IMR-90 (cell line): ENCODE measurements at places on chromosomes 13 and 19. TPM values are rescaled to one million over a fixed set of nuclear protein-coding genes. Genes with fewer than 3 reads are reported as not detected.

GRCh38 chr13:102555914-102556553 is 40.8 kb upstream of the TPP2 start:
- peak; percentile 26 for DNase-seq

- DNase-seq, result no peak
Measured at GRCh38 chr13:44240611-44241145, 132.9 kb upstream of the SERP2 start.

DNA sequence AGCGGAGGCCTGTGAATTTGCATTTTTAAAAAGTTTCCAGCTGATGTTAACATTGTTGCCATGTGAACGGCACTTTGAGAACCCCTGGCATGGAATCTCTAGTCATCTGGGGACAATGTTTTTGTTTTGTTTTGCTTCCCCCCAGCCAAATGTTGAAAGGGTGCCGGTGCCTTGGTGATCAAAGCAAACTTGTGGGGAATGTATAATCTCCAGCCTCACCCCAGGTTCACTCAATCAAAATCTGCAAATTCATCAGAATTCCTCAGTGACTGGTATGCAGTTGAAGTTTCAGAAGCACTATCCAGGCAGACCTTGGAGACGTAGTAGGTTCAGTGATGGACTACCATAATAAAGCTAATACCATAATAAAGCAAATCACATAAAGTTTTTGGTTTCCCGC is 428.7 kb downstream of the MYO16 start:
- DNase-seq, result no peak

CYP2S1 gene
- polyA plus RNA-seq, result 0.98 and 2.1 TPM in 2 replicates

GRCh38 chr19:2691951-2692350 is 10.5 kb downstream of the GNG7 start:
- no peak for DNase-seq

- DNase-seq, result no peak
Measured at GRCh38 chr13:54415753-54416366, 1387.2 kb downstream of the OLFM4 start.

DNA sequence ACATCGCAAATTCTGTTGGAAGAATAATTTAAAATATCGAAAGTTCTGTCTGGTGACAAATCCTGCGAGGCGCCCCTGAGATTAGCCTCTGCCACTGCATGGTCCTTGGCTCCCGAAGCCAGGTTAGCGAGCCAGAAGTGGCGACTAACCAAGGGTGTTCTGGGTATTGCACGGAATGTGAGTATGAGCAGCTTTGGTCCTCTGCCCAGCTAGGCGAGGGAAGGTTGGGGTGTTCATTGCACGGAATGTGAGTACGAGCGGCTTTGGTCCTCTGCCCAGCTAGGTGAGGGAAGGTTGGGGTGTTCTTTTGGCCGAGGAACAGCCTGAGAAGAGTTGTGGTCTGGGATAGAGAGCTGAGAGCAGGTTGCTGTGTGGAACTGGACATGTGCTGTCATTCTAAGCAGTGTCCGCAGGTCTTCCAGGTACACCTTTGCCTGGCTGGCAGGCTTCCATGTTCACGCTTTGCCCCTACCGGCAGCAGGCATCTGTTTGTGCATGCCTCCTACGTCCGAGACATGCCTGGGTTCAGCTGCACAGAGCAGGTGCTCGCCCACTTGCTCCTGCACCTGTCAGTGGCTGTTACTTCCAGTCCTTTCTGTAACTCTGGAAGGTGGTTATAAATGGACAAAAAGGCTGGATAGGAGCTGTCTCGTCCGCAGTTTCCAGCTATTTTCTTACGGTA is 18.3 kb upstream of the TEX29 start:
- DNase-seq, result no peak

GRCh38 chr19:1855828-1856255 is 7.5 kb downstream of the KLF16 start:
- DNase-seq, result peak; percentile 23

- DNase-seq, result no peak
Measured at GRCh38 chr13:111908981-111909380, 158.0 kb upstream of the SOX1 start.

- no peak for DNase-seq
Measured at GRCh38 chr13:39196965-39197646, 158.8 kb downstream of the NHLRC3 start.

DNA sequence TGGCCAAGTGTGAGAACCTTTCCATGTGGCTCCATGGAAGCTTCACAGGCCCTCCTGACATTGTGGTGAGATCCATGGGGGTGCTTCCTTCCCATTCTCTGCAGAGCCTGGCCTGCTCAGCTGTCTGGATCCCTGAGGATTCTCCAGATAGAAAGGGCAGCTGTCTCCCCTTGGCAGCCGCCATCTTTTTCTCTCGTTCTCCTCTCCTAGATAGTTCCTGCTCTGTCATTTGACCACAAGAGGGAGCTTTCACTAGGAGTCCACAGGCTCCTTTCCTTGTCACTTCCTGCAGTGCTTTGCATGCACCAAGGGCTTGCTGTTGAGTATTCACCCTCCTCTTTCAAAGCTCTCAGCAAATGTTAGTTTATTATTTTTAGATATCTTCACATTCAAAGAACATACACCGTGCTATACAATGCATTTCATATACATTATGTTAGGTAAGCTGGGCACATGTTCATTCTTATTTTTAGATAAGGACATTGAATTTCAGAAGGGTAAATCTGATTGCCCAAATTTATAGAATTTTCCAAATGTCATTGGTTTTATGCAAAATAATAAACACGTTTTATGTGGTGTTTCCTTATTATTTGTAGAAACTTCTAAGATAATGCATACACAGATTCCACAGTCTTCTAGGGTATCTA is 133.2 kb downstream of the FRY start:
- peak; percentile 66 for DNase-seq

POU4F1 gene
- polyA plus RNA-seq, result 0.02 TPM in 1 of 2 replicates, not detected in the other

- peak; percentile 44 for DNase-seq
Measured at GRCh38 chr13:93260591-93260990, 34.0 kb downstream of the GPC6 start.

- no peak for DNase-seq
Measured at GRCh38 chr13:102978168-102978567, 88.0 kb downstream of the SLC10A2 start.

DNA sequence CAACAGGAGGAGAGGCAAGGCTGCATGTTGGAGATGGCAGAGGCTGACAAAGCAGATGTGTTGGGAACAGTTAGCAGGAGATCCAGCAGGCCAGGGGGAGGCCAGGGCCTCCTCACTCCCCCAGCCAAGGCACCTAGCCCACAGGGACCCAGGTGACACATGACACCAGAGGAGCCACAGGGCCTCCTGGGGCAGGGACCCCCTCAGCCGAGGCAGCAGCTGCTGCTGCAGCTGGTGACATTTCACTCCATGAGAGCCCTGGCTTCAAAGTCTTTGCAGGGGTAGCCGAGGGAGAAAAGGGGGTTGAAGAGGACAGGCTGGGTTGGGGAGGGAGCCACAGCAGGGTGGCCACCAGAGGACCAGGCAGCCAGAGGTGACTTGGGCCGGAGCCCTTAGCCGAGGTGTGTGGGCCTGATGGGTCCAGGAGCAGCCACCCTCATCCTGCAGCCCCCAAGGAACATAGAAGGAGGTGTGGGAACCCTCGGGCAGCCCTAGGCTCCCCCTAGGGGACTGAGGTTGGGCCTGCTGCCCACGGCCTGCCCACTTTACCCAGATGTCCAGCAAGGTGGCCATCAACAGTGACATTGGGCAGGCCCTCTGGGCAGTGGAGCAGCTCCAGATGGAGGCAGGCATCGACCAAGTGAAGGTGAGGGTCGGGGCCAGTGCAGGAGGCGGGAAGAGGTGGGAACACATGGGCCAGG is at the start of gene GNG14:
TSS of gene GNG14 (plus strand) at position 503 of the 701 bp plus-strand sequence. CDS start at position 554, 51 bp downstream.
- DNase-seq, result no peak

GRCh38 chr13:31008400-31009115 is 76.1 kb downstream of the TEX26 start:
- peak; percentile 48 for DNase-seq

CEACAM3 gene
- not detected in 2 replicates for polyA plus RNA-seq
